ENCODE measurements at places on chromosomes 2 and 18. TPM values are rescaled to one million over a fixed set of nuclear protein-coding genes. Genes with fewer than 3 reads are reported as not detected.

Gene SERPINB12
- not detected for total RNA-seq

Gene TEKT4
- total RNA-seq = not detected

Gene PROKR1
- total RNA-seq = 0.16 TPM

Gene ACOXL
- not detected for total RNA-seq

Gene RNF152
- 7.5 TPM for total RNA-seq

GRCh38 chr2:5140347-5140746 lies 551.8 kb upstream of the SOX11 start:
- no peak overlapping the region for H3K27ac ChIP-seq
- DNase-seq = no peak
- H3K27me3 ChIP-seq = no peaks in the 10 kb centered on the region
- no peak overlapping the region for H3K4me3 ChIP-seq
- no peaks in the 10 kb centered on the region for H3K4me1 ChIP-seq

DNA sequence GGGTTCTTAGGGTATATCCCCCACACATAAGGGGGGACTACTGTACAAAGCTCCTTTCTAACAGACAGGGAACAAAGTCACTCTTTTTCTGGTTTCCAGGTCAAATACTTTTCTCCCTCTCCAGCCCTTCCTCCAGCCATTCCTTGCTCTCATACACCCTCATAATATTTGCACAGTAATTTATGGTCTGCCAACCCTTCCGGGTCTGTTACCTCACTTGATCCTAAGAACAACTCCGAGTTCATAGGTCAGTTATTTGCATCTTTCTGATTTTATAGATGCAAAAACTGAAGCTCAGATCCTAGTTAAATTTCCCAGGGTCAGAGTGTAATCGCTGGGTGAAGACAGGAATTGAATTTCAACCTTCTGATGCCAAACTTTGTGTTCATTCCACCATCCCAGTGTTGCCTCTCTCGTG lies 14.8 kb upstream of the MATN3 start:
- H3K27ac ChIP-seq = no peak overlapping the region
- H3K4me3 ChIP-seq = no peak overlapping the region
- no peak for DNase-seq
- H3K4me1 ChIP-seq = no peaks in the 10 kb centered on the region
- H3K27me3 ChIP-seq = no peaks in the 10 kb centered on the region
- H3K36me3 ChIP-seq = peaks cover 44% of the 10 kb centered on the region

DNA sequence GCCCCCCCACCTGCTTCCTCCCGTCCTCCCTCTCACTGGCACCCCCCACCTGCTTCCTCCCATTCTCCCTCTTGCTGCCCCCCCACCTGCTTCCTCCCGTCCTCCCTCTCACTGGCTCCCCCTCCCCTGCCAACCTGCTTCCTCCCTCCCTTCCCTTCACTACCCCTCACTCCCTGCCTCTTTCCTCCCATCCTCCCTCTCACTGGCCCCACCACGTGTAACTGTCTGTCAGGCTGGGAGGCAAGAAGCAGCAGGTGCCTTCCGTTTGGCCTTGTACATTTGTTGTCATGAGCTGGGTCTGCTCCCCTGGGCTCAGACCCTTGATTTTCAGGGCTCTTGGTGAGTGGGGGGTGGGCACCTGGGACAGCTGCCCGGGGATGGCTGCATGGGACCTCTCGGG lies 19.1 kb downstream of the RTP5 start:
- peaks cover 9% of the 10 kb centered on the region for H3K36me3 ChIP-seq
- peaks cover 19% of the 10 kb centered on the region for H3K4me1 ChIP-seq
- H3K27me3 ChIP-seq = no peaks in the 10 kb centered on the region
- no peak overlapping the region for H3K27ac ChIP-seq
- DNase-seq = no peak
- no peak overlapping the region for H3K4me3 ChIP-seq

GRCh38 chr18:13453714-13454113 lies 235.2 kb downstream of the LDLRAD4 start:
- H3K36me3 ChIP-seq = no peaks in the 10 kb centered on the region
- H3K4me3 ChIP-seq = no peak overlapping the region
- H3K27ac ChIP-seq = no peak overlapping the region
- H3K4me1 ChIP-seq = peaks cover 9% of the 10 kb centered on the region
- DNase-seq = no peak

DNA sequence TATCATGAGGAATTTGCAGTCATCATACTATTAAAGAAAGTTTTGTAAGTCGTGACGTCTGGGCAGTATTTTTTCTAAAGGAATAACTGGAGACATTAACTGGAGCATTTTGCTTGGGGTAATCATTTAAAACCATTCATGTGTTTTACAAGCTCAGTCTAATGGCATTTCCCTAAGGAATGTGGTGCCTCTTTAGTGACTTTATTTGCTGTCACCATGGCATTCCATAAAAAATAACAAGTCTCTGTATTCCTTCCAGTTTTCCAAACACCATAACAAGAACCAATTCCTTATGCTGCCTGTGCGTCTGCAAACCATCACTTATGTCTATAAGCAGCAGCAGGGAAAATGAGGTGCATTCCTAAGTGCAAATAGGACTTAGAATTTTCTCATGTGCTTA lies 82.8 kb downstream of the EPB41L3 start:
- DNase-seq = no peak
- H3K36me3 ChIP-seq = no peaks in the 10 kb centered on the region
- H3K4me1 ChIP-seq = peaks cover 14% of the 10 kb centered on the region
- no peak overlapping the region for H3K27ac ChIP-seq
